NCI-H187 treated with DMSO at 0.1 percent for 48 hours (cell line): ENCODE measurements at places on chromosomes 2 and 18.

- DNase-seq, result no peak
Observed at GRCh38 chr2:46569061-46569560, 89.7 kb downstream of the TMEM247 start.

DNA sequence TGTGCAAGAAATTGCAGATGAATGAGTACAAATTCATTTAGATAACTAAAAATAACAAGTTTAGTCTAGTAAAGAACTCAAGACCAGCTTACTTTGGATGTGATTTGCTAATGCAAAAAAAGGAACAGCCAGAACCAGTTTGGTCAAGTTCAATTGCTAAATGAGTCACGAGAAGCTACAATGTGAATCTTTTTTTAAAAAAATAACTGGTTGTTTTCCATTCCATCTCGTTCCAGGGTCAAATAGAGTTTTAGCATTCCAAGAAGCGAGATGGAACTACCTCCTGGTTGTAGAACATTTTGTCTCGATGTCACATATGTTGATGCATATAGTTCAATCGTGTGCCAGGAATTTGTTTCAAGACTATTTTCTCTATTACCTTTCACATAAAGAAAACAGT, 65.0 kb upstream of the IKZF2 start:
- no peak for DNase-seq

GRCh38 chr18:28725876-28726275, 548.9 kb upstream of the CDH2 start:
- no peak for DNase-seq

DNA sequence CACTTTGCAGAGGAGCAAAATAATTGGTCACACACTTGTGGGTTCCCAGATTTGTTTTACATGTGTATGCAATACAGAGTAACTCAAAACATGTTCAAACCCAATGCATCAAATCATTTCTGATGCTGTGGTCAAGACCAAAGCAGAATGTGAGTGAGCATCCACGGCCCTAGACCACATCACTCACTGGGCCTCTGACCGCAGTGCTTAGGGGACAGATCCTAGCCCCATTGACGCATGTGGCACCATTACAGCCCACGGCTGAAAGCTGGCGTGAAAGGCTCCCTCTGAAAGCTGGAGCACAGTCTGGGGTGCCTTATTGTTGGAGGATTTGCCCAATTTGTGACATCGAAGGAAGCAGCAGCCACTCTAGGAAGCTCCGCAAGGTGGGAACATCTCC, 498.8 kb upstream of the TCF4 start:
- no peak for DNase-seq
